ENCODE measurements at places on chromosomes 4 and X.

DNA sequence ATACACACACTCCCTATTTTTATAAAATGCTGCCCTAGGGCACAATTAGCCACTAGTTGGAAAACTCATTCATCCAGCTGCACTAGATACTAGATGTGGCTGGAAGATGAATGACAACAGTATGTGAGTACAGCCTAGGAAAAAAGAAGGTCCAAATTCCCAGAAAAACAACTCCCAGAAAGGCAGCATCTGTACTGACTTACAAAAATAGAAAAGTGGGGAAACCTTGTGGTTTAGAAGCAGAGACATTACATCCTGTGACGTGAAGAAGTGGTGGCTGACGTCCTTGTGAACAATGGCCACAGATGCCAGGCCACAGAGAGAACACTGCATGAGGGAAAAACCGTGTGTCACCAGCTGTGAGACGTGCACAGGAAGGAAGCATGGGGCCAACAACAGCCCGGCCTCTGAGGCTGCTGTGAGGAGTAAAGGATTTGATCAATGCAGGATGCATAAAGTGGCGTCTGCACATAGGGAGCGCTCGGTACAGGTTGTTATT, 81.2 kb downstream of the SPRY1 start:
- DNase-seq = no peak

GRCh38 chr4:76476571-76476970, 41.5 kb downstream of the SHROOM3 start:
- no peak for DNase-seq

- no peak for DNase-seq
Measured at GRCh38 chr4:98794565-98795205, 134.2 kb downstream of the EIF4E start.

DNA sequence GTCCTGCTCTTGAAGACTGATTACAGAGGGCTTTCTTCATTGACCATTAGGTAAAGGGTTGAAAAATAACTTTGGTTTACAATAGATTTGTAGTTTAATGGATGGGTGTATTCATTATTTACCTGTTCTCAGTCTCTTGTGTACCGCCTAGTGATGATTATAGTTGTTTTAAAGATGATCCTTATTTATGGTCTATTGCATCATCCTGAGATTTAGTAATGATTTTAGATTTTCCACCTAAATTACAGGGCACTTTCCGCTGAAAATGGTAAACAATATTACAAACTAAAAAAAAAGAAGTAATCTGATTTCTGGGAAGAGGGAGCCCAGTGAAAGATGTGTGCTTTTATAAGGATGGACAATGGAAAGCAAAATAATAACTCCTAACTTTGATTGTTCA, 78.4 kb upstream of the TMEM33 start:
- no peak for DNase-seq

GRCh38 chr4:74754218-74754617, 40.1 kb downstream of the BTC start:
- no peak for DNase-seq

DNA sequence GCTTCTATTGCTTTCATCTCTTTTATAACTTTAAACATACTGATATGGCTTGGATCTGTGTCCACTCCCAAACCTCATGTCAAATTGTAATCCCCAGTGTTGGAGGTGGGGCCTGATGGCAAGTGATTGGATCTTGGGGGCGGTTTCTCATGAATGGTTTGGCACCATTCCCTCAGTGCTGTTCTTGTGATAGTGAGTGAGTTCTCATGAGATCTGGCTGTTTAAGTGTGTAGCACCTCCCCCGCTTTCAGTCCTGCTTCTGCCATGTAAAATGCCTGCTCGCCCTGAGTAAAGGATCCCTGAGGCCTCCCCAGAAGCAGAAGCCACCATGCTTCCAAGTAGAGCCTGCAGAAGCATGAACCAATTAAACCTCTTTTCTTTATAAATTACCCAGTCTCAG, 17.7 kb downstream of the MND1 start:
- DNase-seq = no peak

DNA sequence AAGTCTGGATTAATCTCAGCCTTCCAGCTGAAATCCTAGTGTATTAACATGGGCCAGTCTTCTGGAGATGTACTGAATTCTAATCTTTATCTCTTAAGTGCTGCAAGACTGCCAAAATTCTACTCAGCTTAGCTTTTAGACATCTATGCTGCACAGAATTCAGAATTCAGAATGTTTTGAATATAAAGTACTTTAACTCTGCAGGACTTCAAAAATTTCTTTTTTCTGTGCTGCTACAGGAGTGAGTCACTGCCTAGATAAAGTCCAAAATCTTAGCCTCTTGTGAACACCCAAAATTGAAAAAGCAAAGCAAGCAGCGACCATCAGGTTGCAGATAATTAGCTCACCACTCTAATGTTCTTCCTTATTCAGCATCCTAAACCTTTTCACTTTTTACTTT, 1092.6 kb upstream of the PCDH10 start:
- DNase-seq = no peak

- DNase-seq = peak; percentile 65
Measured at GRCh38 chr4:8468746-8469535, 28.4 kb downstream of the TRMT44 start.

GRCh38 chrX:29471829-29472228, 743.5 kb upstream of the MAGEB2 start:
- no peak for DNase-seq

DNA sequence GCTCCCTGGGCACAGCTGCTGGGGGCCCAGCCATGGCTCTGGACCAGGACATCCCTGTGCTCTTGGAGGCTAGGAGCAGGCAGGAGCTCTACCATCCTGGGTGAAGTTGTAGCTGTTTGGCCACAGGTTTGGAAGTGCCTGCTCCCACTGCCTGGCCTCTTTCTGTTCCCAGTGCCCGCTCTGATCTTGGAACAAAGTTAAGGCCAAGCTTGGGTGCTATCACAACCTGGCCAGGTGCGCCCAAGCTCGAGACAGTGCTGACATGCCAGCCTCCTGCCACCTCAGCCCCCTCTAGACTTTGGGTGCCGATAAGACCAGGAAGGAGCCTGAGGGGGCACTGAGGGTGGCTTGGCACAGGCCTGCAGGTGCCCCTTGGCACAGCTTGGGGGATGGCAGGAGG, 686.1 kb upstream of the AADAT start:
- no peak for DNase-seq

- no peak for DNase-seq
Measured at GRCh38 chrX:9844936-9845577, 58.8 kb downstream of the SHROOM2 start.

GRCh38 chrX:121570072-121570841, 522.8 kb downstream of the GLUD2 start:
- no peak for DNase-seq

DNA sequence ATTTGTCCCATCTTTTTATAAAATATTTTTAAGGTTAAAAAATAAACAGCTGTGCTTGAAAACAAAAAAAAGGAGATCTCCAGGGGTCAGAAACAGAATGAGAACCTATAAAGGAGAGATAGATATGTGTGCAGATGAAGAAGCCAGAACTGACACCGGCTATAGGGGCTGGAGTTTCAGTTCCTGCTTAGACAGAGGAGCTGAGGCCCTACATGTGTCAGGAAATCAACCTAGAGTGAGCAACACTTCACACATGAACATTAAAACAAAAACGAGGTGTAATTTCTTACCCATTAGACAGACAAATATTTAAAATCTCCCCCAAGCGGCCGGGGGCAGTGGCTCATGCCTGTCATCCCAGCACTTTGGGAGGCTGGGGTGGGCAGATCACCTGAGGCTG, 17.8 kb upstream of the HUWE1 start:
- no peak for DNase-seq

- DNase-seq = no peak
Measured at GRCh38 chr4:101339332-101339731, 8.0 kb downstream of the PPP3CA start.

- no peak for DNase-seq
Measured at GRCh38 chr4:16705341-16705740, 193.1 kb downstream of the LDB2 start.

- DNase-seq = no peak
Measured at GRCh38 chr4:180790471-180790870, 1452.7 kb upstream of the TENM3 start.

- peak; percentile 48 for DNase-seq
Measured at GRCh38 chr4:10639100-10639499, 45.5 kb downstream of the CLNK start.

- no peak for DNase-seq
Measured at GRCh38 chr4:165724786-165725185, 148.3 kb upstream of the TLL1 start.

DNA sequence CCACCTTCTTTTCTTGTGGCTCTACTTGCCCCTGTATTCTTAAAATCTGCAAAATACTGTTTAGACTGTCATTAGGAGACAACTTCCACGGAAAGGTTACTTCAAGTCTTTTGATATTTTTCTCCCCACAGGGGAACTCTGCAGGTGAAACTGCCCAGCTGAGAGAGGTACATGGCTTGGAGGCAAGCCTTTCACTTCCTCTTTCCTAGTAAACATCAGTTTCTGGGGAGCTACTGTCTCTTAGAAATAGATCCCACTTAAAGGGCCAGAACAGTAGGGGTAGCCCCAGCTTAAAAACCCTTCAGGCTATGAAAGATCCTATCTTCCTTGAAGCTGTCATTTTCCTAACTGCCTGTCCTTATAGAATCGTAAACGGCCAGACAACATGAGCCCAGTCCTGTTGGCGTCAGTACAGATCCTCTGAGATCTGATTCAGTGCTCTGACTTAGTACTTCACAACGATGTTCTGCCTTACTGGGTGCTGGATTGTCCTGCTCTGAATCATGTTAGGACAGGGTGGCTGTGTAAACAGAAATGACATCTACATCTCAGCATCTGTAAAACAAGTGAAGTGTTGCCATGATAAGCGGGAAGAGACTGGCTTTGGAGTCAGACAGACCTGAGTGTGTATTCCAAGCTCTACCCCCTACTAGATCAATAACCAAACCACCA, 102.1 kb downstream of the ITIH6 start:
- DNase-seq = no peak

DNA sequence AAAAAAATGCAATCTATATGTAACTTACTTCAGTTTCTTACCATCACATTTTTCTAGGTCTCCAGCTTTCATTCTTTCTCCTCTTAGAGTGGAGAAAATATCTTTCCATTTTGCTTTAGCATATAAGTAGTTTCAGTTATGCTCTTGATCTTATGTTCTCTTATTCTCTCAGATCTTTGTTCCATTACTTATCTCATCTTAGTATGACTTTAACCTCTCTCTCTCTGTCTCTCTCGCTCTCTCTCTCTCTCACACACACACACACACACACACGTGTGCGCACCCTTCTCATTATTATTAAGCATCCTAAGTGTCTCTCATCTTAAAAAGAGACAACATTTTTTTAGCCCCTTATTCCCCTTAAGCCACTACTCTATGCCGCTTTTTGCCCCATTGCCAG, 92.8 kb downstream of the FAAH2 start:
- DNase-seq = no peak

GRCh38 chr4:109010521-109010920, 247.7 kb upstream of the ETNPPL start:
- no peak for DNase-seq

- no peak for DNase-seq
Measured at GRCh38 chr4:179415037-179415846, 1973.0 kb upstream of the AGA start.

DNA sequence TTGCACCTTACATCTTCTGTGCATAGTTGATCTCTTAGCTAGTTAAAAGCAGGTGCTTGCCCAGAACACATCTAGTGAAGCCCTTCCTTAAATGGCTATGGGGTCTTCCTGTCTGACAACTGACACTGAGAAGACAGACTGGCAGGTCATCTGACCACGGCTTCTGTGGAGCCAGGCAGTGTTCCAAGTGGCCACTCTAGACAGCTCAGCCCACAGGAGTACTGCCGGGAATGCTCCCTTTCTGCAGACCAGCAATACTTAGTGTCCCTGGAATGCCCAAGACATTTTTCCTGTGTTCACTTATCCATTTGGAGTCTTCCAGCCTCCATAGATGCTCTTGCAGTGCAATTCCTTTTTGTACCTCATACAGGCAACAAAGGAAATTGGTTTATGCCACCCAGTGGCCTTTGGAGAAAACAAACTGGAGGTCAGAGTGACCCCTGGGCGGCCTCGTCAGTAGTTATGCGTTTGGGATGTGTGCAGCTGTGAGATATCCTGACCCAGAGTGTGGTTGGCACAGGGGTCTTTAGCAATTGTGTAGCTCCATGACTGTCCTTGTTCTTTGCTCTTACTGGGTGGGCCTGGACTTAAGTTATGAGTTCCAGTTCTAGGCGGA, 335.5 kb downstream of the ARHGAP10 start:
- no peak for DNase-seq

DNA sequence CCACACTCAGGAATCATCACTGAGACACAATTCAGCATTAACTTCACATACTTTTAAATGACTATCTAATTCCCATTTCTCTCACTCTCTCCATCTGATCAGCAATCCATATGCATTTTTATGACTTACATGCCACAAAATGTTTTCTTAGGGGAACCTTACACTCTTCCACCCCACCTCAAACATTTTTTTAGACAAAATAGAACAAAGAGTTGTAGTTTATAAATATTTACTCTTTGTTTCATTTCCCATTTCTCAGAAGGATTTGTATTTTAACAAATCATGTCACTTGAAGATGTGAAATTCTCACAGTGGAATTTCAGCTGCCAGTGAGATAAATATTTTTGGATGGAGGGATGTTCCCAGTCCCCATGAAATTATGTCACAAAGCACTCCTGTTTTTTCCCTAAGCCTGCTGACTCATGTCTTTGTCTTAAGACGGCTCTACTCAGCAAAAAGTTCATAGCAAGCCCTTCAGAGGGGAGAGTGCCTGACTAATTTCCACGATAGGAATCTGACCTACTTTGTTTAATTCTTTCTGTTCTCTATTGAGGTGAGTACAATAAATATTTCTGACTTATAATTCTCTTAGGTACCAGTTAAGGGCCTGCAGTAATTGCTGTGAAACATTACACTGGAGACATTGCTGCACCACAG, 257.7 kb downstream of the THOC2 start:
- DNase-seq = no peak

- no peak for DNase-seq
Measured at GRCh38 chrX:153592091-153592833, 6.7 kb downstream of the CCNQ start.

DNA sequence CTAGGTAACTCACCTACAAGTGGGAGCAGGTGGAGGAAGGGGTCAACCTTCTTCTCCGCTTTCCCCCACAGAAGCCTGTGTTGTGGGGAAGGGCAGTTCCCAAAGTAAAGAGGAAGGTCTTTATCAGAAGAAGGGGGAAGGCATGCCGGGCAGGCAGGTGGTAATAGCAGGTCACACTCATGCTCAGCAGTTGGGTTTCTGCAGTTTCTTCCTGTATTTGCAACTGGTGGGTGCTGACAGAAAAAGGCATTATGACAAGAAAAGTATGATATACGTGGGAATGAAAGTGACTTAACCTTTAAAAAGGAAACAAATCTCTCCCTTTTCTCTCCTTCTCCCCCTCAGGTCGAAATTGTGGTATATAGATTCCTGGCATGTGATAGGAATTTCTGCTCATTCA, 3.7 kb downstream of the MTMR1 start:
- DNase-seq = no peak

DNA sequence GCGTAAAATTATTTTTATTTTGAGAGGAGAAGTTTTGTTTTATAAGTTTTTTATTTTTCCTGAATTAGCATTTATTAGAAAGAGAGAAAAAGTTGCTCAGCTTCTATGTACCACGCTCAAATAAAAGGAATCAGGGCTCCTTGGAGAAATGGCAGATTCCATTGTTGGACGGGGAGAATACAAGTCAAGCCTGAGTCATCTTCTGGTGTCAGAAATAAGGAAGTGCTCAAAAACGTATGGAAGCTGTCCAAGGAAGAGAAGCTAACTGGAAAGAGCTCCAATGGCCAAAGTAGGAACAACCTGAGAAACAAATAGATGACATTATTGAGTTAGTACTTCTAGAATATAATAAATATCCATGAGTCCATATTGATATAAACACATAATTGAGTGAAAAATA, 89.3 kb upstream of the NEIL3 start:
- DNase-seq = no peak

Measured in NT2/D1 (cell line).